Mucosa of gallbladder (tissue), 1 donor: ENCODE measurements at places on chromosomes 5 and 9. TPM values are rescaled to one million over a fixed set of nuclear protein-coding genes. Genes with fewer than 3 reads are reported as not detected.

- DNase-seq, result no peak
Observed at GRCh38 chr5:140309706-140310249, 6.9 kb upstream of the PFDN1 start.

Gene FIBCD1
- total RNA-seq, result 6.0 TPM

Gene ACTBL2
- not detected for total RNA-seq

Gene FGFR4
- 233 TPM for total RNA-seq

GRCh38 chr5:131228646-131229045, 35.2 kb upstream of the CDC42SE2 start:
- no peak for DNase-seq
